CD8-positive, alpha-beta memory T cell (primary cell): ENCODE measurements at places on chromosomes 16 and 17. TPM values are rescaled to one million over a fixed set of nuclear protein-coding genes. Genes with fewer than 3 reads are reported as not detected.

SSTR5 gene
- not detected for total RNA-seq

DLX4 gene
- 0.58 TPM for total RNA-seq

TPSD1 gene
- total RNA-seq = not detected

SYT17 gene
- total RNA-seq = not detected

NUDT7 gene
- 4.5 TPM for total RNA-seq

HOXB9 gene
- 2.6 TPM for total RNA-seq

CPNE7 gene
- 3.2 TPM for total RNA-seq

ASGR2 gene
- not detected for total RNA-seq

TMC5 gene
- not detected for total RNA-seq

CDYL2 gene
- total RNA-seq = 42.0 TPM

KCNG4 gene
- not detected for total RNA-seq

PRSS21 gene
- total RNA-seq = 8.8 TPM

PRAC2 gene
- total RNA-seq = not detected

STX1B gene
- total RNA-seq = 0.79 TPM

PMM2 gene
- total RNA-seq = 58.9 TPM

FAAP100 gene
- total RNA-seq = 55.3 TPM

ZFP3 gene
- 4.2 TPM for total RNA-seq

HS3ST3A1 gene
- not detected for total RNA-seq

ALOX15B gene
- not detected for total RNA-seq

TM4SF5 gene
- total RNA-seq = not detected

SRL gene
- total RNA-seq = not detected

MSL1 gene
- 88.6 TPM for total RNA-seq

C17orf113 gene
- total RNA-seq = 0.15 TPM

KRTAP16-1 gene
- not detected for total RNA-seq

SPATA32 gene
- total RNA-seq = not detected

PRSS27 gene
- 1.6 TPM for total RNA-seq

PYY gene
- total RNA-seq = not detected

NPIPB6 gene
- total RNA-seq = 1.1 TPM
